CD4-positive, alpha-beta T cell treated with Interleukin-4 for 1 hour (primary cell): ENCODE measurements at places on chromosomes 5 and 9.
A peak's percentile ranks its signal among the peaks of the same experiment; 100 is the strongest.

- DNase-seq, result no peak
Observed at GRCh38 chr9:15999422-16000339, 446.8 kb downstream of the CCDC171 start.

DNA sequence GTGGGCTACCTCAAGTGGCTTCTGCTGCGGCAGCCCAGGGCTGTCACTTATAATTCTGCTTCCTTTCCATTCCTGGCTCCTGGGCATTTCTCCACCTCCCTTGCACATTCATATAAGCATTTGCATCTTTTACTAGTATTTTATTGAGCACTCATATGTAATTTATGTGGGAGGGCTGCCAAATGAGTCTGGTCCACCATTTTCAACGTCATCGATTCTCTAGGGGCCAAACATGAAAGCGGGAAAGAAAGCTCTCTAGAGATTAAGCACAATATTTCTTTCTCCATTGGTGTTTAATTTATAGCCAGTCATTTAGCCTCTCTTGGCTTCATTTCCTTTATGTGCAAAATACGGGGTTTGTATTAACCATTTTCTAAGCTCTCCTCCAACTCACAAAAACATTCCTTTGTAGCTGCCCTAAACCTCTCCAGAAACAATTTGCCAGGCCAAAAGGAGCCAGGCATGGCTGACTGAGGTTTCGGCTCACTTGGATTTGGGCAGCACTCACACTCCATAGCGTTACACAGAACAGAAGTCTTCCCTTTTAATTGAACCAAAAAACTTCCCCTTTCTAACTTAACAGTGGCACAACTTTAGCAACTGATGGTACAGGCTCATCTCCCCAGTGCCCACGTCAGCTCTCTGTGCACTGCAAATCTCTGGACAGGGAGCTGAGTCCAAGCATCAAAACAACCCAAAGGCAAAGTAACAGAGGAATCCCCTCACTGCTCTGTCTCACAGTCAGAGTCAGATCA is 183.5 kb downstream of the ROR2 start:
- no peak for DNase-seq

- DNase-seq, result no peak
Observed at GRCh38 chr9:32345243-32345642, 39.2 kb upstream of the ACO1 start.

GRCh38 chr9:132443951-132444607 is 34.1 kb downstream of the CFAP77 start:
- DNase-seq, result no peak

GRCh38 chr5:74888117-74888516 is 21.9 kb upstream of the FAM169A start:
- DNase-seq, result no peak

GRCh38 chr9:70601000-70601951 is 186.8 kb upstream of the KLF9 start:
- no peak for DNase-seq

GRCh38 chr5:34919077-34919476 is 3.6 kb downstream of the BRIX1 start:
- DNase-seq, result no peak

DNA sequence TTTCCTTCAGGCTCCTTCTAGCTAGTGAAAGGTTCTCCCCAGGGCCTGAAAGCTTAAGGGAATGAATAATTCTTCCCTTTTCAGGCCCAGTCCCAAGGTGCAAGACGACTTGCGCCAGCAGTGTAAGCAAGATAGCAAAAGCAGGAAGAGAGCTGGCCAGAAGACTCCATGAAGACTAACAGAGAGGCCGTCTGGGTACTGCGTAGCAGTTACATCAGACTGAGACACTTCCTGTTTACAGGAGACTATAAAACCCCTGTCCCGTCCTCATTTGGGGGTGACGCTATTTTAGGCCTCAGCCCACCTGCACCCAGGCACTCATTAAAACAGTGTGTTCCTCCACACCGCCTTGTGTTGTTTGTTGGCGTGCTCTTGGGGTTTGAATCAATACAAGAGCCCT is 90.7 kb upstream of the MOCS2 start:
- no peak for DNase-seq

DNA sequence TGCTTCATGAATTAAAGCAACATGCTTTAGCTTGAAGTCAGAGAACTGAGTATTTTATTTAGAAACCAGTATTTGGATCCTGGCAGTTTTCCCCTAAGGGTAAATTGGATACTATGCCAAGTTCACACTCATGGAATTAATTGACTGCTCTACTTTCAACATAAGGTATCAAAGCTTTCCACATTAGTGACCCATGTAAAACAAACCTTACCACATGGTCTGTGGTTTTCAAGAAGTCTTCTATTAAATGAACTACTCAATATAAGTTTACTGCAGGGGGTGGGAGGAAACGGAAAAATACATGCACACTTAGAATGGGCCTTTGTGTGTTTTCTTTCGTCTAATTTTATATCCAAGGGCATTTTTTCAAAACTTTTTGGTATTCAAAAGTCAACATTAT is 232.0 kb upstream of the FBXL7 start:
- DNase-seq, result no peak

DNA sequence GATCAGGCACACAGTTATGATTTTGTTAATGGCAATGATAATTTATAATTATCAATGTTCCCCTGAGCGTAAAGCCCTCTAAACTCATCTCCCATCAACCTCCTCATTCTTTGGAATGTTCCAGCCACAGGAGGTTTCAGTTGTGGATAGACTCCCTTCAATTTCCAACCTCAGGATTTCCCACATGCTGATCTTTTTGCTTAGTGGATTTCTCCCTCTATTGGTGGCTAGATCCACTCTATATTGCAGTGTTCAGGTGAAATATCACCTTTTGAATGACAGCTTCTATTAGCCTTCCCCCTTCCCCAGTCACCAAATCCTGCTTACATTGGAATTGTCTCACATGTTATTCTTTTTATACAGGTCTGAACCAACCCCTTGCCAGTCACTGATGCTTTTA is 113.9 kb downstream of the CDH10 start:
- DNase-seq, result no peak

DNA sequence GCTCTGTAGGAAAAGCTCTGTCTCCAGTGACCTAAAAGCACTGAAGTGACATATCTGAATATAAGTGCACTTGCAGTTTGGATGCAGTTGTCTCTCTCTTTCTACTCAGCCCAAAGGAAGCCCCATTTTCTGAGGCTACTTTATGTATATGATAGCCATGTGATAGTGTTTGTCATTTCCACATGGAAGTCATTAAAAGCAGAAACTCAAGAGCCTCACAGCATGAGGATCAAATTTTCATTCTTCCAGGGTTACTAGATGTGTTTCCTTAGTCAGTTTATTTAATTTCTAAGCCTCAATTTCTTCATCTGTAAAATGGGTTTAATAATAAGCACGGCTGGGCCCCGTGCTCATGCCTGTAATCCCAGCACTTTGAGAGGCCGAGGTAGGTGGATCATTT is 36.7 kb downstream of the RNF44 start:
- no peak for DNase-seq

DNA sequence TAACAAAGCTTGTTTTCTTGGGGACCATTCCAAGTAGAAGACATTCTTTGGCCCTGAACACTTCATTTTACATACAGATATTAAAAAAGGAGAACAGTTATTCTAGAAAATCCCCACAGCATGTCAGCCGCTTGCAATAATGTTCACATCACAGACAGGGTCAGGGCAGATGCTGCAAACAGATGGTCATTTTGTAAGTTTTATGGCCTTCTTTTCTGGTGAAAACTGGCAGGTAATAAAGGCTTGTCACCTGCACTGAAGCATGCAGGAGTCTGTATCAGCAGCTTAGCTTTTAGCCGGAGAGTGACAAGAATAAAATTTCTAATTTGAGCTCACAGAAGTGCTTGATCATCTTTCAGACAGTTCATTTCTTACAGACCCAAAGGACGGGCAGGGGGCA is 220.9 kb upstream of the DAP start:
- DNase-seq, result no peak

DNA sequence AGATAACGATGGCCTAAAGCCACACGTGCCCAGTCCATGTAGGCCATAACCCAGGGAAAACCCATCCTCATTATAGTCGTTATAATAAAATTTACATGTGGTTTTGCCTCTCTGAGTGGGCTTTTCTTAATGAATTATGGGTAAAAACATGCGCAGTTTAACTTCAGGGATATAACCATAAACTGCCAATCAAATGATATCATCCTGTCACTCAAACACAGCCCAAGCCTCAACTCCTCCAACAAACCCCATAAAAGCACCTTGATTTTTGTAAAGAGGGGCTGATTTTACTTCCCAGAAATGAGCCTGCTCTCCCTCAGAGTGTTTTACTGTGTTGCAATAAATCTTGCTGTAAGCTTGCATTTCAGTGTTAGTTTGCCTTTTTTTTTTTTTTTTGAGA is 15.8 kb upstream of the SETX start:
- no peak for DNase-seq

GRCh38 chr9:69653261-69653660 is 18.9 kb downstream of the APBA1 start:
- DNase-seq, result no peak

- peak; percentile 27 for DNase-seq
Observed at GRCh38 chr9:121559183-121559582, 59.5 kb upstream of the GGTA1 start.

GRCh38 chr9:106745457-106745856 is 117.5 kb upstream of the ZNF462 start:
- no peak for DNase-seq
